ENCODE measurements at places on chromosomes 7 and 10.
A peak's percentile ranks its signal among the peaks of the same experiment; 100 is the strongest.

DNA sequence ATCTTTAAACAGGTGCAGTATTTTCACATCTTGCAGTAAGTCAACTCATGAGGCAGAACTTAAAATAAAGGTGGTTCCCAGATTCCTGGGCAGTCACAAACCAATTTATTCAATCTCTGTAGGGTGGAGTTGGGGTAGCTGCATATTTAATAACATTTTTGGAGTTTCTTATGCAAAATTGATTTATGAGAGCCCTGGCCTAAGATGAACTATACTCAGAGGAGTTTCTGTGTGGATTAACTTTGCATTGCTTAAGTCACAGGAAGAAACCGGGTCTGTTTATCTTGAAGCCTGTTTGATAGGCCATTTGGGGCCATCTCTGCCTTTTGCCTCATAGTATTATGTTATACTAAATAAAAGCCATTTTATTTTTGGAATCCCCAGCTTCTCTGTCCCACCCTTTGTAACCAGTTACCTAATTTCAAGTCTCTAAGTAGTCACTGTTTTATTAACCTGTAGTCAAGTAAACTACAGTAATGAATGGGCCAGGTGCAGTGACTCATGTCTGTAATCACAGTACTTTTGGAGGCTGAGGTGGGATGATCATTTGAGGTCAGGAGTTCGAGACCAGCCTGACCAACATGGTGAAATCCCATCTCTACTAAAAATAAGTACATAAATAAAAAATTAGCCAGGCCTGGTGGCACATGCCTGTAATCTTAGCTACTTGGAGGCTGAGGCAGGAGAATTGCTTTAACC lies 104.4 kb upstream of the FAM3C start:
- H3K27ac ChIP-seq = no peak overlapping the region
- H3K36me3 ChIP-seq = no peaks in the 10 kb centered on the region
- DNase-seq = no peak
- peaks cover 4% of the 10 kb centered on the region for H3K27me3 ChIP-seq
- no peak overlapping the region for H3K4me3 ChIP-seq

- no peaks in the 10 kb centered on the region for H3K27me3 ChIP-seq
- H3K36me3 ChIP-seq = no peaks in the 10 kb centered on the region
- no peak for DNase-seq
- no peak overlapping the region for H3K4me3 ChIP-seq
Measured at GRCh38 chr7:98810153-98810802, 59.5 kb downstream of the TMEM130 start.

- H3K36me3 ChIP-seq = peaks cover 2% of the 10 kb centered on the region
- H3K27ac ChIP-seq = no peak overlapping the region
- H3K27me3 ChIP-seq = no peaks in the 10 kb centered on the region
Measured at GRCh38 chr10:22218448-22218847, 633 bp upstream of the EBLN1 start.

DNA sequence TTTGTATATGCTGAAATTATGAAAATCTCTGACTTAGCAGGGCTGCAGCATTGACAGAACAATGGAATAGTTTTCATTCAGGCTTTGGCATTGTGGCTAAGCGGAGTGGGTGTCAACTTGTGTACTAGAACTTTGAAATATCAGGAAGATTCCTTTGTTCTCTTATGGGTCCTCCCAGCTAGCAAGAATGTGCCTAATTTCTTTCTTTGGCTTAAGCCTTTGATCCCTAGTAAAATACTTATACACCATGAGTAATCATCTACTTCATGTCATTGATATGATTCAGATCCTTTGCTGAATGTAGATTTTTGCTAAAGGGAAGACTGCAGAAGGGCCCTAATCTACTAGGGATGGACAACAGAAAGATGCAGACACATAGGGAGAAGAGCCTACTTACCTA lies 6.2 kb downstream of the AVL9 start:
- H3K27me3 ChIP-seq = no peaks in the 10 kb centered on the region
- no peak for DNase-seq
- no peak overlapping the region for H3K27ac ChIP-seq
- peaks cover 48% of the 10 kb centered on the region for H3K4me1 ChIP-seq

GRCh38 chr10:112711366-112711765 lies 238.7 kb upstream of the TCF7L2 start:
- H3K27me3 ChIP-seq = no peaks in the 10 kb centered on the region
- peaks cover 8% of the 10 kb centered on the region for H3K36me3 ChIP-seq
- H3K4me3 ChIP-seq = no peak overlapping the region
- H3K4me1 ChIP-seq = peaks cover 3% of the 10 kb centered on the region

GRCh38 chr7:72313906-72314305 lies 98.2 kb downstream of the CALN1 start:
- H3K4me3 ChIP-seq = no peak overlapping the region
- no peak overlapping the region for H3K27ac ChIP-seq
- no peaks in the 10 kb centered on the region for H3K27me3 ChIP-seq
- no peak for DNase-seq
- H3K36me3 ChIP-seq = no peaks in the 10 kb centered on the region
- H3K4me1 ChIP-seq = no peaks in the 10 kb centered on the region

- H3K36me3 ChIP-seq = no peaks in the 10 kb centered on the region
- no peak overlapping the region for H3K4me3 ChIP-seq
- H3K4me1 ChIP-seq = no peaks in the 10 kb centered on the region
- no peak for DNase-seq
- H3K27ac ChIP-seq = no peak overlapping the region
Measured at GRCh38 chr10:129448086-129448485, 19.0 kb upstream of the MGMT start.

- H3K4me1 ChIP-seq = peaks cover 12% of the 10 kb centered on the region
- peak overlapping the region; percentile 58 for H3K4me3 ChIP-seq
- H3K27ac ChIP-seq = no peak overlapping the region
Measured at GRCh38 chr7:1086588-1087464, 1.1 kb upstream of the GPER1 start.

Measured in activated CD4-positive, alpha-beta T cell treated with anti-CD3 and anti-CD28 coated beads, Interleukin-2, amount 10 ng/mL, durations not matched to agents 7 days and 5 days (primary cell).